Stimulated activated CD8-positive, alpha-beta memory T cell treated with anti-CD3 and anti-CD28 coated beads, Interleukin-15, amount 100 ng/mL, for 4 hours (primary cell): ENCODE measurements at places on chromosomes 13 and 19.

DNA sequence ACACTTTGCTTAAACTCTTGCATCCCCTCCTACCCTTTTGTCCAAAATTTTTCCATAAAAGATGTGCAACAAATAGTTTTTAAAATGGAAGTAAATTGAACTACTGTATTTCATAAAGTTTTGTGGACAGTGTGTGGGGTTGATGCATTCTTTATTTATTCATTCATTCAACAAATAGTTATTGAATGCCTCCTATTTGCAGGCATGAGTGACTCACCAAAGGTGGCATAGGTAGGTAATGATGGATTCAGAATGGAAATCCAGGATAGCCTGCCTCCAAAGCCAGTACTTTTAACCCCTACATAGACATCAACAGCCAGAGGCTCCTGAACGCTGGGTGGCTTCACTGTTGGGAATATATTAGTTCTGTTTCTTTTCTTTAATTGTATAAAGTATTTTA, 2.4 kb upstream of the CSNK1A1L start:
- DNase-seq = no peak

DNA sequence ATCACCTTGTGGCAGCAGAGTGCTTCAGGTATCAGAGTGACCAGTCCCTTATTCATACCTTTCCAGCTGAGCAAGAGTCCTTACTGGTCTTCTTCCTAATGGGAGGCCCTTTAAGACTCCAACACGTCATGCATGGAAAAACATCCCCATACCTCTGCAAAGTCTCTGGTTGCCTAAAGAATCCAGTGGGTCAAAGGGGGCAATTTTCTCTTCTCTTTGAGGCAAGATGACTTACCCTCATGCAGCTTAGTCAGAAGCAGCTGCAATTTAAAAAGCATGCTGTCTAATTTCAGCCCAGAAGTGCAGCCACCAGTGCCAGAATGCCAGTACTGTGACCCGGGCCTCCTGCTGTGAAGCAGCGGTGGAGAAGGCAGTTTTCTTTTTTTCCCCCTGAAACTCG, 18.7 kb downstream of the PPP5C start:
- no peak for DNase-seq

DNA sequence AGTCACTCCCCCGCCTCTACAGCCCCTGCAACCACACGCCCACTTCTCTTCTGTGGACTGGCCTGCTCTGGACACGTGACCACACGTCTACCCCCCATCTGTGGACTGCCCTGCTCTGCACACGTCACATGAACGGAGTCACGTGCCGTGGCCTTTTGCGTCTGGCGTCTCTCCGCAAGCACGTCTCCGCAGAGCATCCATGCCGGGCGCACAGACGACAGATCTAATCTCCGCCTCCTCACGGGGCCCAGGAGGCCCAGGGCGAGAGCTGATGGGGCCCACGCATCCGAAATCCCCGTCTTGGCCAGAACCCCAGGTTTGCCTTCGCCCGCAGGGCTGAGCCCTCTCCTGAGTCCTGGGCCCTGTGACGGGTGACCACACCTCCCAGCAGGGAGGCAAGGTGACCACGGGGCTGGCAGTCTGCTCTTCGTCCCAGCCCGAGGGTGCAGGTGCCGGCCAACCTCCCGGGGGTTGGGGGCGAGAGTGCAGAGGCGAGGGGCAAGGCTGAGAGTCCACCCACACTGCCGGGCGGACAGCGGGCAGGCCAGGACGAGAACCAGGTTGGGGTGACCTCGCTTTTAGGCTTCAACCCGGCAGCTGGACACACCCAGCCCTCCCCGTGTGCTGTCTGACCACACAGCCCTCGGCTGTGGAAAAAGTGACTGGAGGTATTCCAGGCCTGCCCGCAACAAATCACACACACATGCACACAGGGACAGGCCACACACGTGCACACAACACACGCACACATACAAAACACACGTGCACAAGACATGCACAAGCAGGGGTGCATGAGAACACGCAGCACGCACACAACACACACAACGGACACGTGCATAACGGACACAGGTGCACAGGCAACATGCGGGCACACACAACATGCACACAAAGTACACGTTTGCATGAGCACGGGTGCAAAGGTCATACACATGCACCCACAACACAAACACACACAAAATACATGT, 3.9 kb downstream of the SBNO2 start:
- DNase-seq = no peak

DNA sequence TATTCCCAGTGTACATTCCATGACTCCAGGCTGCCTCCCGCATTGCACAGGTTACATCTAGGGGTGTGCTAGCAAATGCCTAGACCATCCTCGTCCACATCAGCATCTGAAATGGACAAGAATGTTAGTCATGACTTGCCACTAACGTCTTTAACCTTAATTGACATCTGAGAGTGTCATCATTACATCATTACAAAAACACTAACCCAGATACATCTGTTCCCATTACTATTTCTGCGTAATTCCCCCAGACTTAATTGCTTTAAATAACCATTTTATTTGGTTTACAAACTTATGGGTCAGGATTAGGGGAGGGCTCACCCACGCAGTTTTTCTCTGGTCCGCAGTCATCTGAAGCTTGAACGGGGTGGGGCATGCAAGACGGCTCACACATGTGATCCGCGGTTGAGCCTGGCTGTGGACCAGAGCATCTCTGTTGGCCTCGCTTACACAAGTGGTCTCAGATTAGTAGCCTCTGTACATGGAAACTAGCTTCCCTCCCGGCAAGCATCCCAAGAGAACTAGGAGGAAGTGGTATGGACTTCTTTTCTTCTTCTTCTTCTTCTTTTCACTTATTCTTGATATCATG, 15.9 kb downstream of the KL start:
- no peak for DNase-seq
